Cerebellum (tissue), 4 donors: ENCODE measurements at places on chromosomes 5 and 9.
A peak's percentile ranks its signal among the peaks of the same experiment; 100 is the strongest.

GRCh38 chr5:42680046-42680445 lies 76.6 kb upstream of the CCDC152 start:
- DNase-seq: no peak

DNA sequence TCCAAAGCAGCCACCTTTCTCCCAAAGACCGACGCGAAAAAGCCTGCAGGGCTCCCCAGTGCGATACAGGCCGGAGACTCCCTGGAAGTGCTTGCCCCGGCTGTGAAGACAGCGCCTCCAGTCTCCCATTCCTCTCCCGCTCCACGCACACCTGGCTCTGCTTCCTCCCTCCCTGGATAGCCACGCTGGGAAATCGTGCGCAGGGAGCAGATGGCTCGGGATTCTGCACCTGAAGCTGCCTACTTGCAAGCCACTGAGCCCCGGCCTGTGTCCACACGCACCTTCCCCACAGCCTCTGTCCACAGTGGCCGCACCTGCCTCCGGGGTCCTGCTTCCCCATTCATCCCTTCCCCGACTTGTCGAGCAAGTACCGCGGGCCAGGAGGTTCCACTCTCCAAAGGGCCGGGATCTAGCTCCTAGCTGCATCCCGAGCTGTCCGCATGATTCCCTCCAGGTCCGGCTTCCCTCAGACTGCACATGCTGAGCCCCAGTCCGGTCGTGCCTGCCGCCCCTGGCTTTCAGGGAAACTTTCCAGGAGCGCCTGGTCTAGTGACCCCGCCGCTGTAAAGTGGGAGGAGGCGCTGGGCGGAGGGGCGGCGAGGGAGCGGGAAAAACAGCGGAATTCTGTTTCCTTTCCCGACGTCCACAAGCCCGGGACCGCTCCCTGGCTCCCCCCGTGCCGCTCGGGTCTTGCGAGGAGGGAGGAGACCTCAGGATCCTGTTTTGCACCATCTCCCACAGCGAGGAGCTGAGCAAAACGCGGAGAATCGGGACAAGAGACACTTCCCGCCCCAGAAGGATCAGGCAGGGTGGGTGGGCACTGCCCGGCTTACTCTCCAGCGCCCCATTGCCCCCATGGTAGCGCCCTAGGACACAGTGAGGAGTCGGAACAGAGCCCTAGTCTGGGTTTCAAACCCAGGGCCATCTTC lies 2.0 kb downstream of the SEMA6A start:
- peak; percentile 55 for DNase-seq

DNA sequence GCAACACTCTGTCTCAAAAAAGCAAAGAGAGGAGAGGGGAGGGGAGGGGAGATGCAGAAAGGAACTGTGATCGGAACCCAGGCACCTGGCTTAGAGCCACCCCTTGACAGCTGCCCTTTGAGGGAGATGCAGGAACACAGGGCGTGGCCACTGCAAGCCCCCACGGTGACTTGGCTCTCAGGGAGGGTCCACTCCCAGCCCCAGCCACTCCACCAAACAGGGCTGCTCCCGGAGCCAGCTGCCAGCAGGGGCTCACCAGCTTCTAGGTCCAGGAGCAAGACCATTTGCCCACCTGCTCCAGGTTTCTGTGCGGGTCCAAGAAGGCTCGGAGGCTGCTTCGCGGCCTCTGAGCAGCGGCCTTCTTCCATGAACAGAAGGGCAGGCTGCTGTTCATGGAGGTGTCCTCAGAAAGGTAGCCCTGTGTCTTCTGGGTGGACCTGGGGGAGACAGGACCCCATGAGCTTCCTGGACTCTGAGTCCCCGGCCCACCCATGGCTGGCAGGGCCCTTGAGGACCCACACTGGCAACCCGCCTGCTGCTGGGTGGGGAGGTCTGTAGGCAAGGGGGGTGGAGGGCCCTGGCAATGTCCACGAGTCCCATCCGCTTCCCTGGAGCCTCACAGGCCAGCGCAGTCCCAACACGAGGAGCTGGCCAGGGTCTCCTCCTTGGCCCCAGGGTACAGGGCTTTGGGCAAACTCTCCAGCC lies 7.9 kb downstream of the C9orf50 start:
- DNase-seq: peak; percentile 55

- no peak for DNase-seq
These were observed 208.6 kb downstream of the GRIA1 start for GRCh38 chr5:153699035-153699434.

GRCh38 chr9:91555132-91555531 lies 131.5 kb upstream of the NFIL3 start:
- no peak for DNase-seq

DNA sequence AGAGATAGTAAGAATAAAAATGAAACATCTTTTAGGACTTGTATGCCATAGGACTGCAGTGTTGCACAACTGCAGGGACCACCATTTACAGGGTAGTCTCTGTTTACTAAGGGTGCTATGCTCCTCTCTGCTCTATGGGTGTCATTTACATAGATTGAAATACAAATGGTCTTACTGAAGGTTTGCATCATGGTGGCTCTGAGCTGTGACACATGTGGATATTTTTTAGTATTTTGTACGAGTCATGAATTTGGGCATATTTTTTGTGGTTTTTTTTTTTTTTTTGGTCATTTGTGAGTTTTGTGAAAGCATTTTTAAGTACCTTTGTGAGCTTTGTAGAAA lies 47.4 kb downstream of the CSNK1G3 start:
- DNase-seq: no peak

GRCh38 chr5:94402096-94402495 lies 216.3 kb downstream of the KIAA0825 start:
- no peak for DNase-seq

GRCh38 chr5:148733601-148734438 lies 79.5 kb upstream of the HTR4 start:
- peak; percentile 37 for DNase-seq

DNA sequence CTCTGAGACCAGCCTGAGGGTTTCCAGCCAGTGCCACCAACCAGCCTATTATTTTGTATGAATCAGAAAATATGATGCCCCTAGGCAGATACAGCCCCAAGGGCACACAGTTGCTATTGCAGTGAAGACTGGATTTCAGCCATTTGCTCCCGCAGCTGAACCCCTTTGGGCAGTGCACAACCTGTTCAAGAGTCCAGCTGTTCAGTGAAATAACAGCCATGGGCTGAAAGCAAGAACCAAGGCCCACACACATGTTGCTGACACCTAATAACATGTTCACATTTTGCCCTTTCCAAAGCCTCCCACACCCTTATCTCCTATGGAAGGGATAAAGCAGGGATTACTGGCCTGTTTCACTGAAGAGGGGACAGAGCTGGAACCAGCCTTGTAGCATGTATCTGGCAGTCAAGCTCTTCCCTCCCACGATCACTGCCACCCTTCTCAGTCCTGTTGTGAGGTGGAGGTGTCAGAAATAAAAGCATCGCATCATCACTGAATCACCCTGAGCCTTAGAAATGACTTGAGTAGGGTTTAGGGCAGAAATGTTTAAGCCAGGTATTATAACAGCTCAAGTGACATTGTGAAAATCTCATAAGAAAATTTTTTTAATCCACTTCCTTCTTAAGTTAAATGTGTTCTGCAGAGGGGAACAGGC lies 137.1 kb upstream of the FSTL4 start:
- DNase-seq: no peak

- DNase-seq: no peak
These were observed 936 bp upstream of the WDR5 start for GRCh38 chr9:134134949-134135342.

DNA sequence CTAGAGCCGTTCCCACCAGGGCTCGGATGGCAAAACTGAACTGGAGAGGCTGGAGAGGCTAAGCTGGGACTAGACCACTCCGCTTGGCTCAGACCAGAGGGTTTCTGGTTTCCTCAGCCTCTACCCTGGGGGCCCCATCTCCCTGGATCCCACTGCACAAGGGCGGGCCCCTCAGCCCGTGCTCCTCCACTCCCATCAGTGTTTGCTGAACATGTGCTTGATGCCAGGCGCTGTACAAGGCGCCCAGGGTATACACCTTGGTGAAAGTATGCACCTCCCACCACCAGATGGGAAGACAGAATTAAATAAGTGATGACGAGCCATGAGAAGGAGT lies 18.0 kb downstream of the GPX3 start:
- DNase-seq: no peak

- peak; percentile 72 for DNase-seq
These were observed at the start of gene CDKN2B for GRCh38 chr9:22008717-22009505. TSS of gene CDKN2B (minus strand) at chr9:22009305. CDS start at chr9:22008953, 352 bp downstream.

DNA sequence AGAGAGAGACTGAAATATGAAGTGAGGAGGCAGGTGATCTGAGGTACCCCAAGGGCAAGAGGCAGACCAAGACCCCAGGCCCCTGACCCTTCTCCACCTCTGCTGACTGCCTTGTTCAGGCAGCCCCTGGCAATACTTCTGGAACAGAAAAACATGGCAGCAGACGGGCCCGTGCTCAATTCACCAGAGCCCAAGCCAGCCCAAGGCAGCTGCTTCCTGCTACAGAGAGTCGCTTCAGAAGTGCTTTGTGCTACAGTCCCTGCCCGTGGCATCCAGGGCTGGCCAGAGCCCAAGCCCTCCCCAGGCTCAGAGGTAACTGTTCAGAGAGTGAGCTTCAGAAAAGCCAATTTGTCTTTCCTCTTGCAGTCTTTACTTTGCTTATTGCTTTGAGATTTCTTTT lies 151.4 kb upstream of the FSTL4 start:
- no peak for DNase-seq

GRCh38 chr9:125332527-125332926 lies 70.9 kb downstream of the GAPVD1 start:
- DNase-seq: no peak

GRCh38 chr5:157384971-157385709 lies 74.9 kb upstream of the NIPAL4 start:
- no peak for DNase-seq

DNA sequence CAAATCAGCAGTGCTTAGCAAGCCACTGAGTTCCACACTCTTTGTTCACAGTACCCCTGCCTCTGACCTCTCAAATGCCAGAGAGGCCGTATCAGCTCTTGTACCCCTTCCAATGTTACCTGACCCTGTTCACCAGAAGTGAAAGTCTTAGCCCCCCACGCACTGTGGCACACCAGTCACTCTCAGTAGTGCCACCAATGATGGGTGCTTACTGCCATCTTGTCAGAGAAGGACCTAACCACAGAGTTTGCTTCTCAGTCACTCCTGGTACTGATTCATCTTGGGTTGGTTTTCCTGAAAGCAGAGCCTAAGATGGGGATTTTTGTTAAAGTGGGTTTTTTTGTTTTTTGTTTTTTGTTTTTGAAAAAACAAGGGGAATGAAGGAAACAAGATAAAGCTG lies 28.8 kb upstream of the PANK3 start:
- no peak for DNase-seq

GRCh38 chr5:64509828-64510227 lies 4.0 kb downstream of the RGS7BP start:
- DNase-seq: no peak

GRCh38 chr9:33459115-33459514 lies 11.7 kb upstream of the AQP3 start:
- no peak for DNase-seq

DNA sequence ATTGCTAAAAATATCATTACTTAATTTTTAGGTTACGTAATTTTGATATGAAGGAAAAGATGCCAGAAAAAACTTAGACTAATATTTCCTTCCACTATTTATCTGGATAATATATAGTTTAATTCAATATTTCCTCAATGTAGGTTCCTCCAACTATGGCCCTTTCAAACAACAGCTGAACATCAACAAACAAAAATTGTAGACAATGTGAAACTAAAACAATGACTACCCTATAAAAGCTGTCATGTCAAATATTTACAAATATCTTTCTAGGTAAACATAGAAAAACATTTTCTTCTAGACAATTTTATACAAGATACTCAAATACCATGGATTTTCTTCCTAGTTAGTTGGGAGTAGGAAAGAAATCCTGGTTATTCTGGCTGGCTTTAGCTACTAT lies 16.9 kb downstream of the ELOVL7 start:
- no peak for DNase-seq

DNA sequence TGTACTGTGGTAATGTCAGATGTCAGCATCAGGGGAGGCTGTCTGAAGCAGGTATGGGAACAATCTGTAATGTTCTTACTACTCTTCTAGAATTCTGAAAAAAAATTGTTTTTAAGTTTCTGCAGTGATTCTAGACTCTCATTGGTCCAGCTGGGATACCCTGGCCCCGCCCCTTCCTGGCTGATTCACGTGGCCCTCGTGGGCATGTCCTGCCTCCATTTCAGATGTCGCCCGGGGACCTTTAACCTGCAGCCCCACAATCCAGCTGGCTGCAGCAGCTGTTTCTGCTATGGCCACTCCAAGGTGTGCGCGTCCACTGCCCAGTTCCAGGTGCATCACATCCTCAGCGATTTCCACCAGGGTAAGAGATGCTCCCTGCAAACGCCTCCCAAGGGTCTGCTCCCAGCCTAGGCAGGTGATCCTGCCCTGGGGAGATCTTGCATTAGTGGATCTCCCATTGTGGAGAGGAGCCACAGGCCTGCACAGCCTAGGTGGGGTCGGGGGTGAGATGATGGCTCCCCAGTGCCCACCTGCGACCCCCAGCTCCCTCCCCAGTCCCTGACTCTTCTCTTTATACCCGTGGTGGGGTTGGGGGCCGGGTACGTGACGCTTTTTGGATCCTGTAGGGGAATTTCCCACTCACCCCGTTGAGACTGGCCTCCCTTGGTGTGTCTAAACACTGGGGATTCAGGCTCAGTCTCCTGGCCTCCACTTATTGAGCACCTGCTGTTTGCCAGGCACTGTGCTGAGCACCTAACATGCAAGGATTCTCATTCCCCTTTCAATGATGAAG lies 36.5 kb downstream of the LAMC3 start:
- DNase-seq: no peak

GRCh38 chr5:115532517-115532916 lies 12.1 kb downstream of the FEM1C start:
- DNase-seq: no peak

DNA sequence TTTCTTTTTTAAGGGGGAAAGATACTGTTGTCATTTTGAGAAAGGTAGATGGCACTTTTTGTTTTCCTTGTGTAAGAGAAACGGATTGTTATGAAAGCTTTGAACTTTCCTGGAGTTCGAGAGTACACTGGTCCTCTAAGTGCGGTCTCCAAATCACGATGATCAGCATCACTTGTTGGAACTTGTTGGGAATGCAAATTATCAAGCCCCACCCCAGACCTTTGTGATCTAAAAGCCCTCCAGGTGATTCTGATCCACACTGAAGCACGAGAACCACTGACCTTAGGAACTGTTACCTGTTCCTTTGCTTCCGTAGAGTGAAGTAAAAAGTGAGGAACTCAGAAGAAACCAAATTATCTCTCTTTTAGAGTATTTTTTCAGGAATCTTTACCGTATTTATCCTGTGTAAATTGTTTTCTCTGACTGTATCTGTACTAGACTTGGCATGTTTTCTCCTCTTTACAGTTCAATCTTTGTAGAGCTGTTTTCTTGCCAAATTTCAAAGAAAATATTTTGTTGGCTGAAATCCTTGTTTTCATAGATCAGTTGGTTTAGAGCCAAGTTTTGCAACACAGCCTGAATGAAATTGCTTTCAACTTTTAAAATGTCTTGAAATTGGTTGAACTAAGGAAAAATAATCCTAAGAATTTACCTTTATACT lies 4.0 kb downstream of the MAT2B start:
- DNase-seq: no peak

GRCh38 chr9:137021979-137022661 lies 5.9 kb downstream of the ABCA2 start:
- no peak for DNase-seq

DNA sequence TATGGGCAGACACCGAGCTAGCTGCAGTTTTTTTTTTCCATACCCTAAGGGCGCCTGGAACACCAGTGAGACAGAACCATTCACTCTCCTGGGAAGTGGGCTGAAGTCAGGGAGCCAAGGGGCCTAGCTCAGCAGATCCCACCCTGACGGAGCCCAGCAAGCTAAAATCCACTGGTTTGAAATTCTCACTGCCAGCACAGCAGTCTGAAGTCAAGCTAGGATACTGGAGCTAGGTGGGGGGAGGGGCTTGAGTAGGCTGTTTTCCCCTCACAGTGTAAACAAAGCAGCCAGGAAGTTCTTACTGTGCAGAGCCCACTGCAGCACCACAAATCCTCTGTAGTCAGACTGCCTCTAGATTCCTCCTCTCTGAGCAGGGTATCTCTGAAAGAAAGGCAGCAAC lies 151.7 kb upstream of the HCN1 start:
- DNase-seq: no peak
